Spinal cord (tissue), 10 donors: ENCODE measurements at places on chromosomes 2 and 18. TPM values are rescaled to one million over a fixed set of nuclear protein-coding genes. Genes with fewer than 3 reads are reported as not detected.

Gene CXCR1
- total RNA-seq = 0.89 TPM

Gene PTH2R
- 0.77 TPM for total RNA-seq

Gene PROKR1
- 5.8 TPM for total RNA-seq

Gene MRPL53
- total RNA-seq = 12.7 TPM

Gene CYBRD1
- total RNA-seq = 108 TPM

Gene MALT1
- 28.4 TPM for total RNA-seq

Gene CTAGE1
- total RNA-seq = not detected

Gene LCT
- 0.06 TPM for total RNA-seq

Gene DSG1
- total RNA-seq = 1.5 TPM

Gene DYNAP
- not detected for total RNA-seq

Gene COLEC12
- 282 TPM for total RNA-seq

Gene GALNT3
- 14.0 TPM for total RNA-seq

Gene ATP6V1C2
- 0.77 TPM for total RNA-seq

Gene KIAA2012
- total RNA-seq = 5.7 TPM

Gene TACR1
- 7.3 TPM for total RNA-seq

Gene ITGA4
- total RNA-seq = 23.0 TPM

Gene CD28
- total RNA-seq = 4.7 TPM

Gene COL4A4
- total RNA-seq = 1.7 TPM

Gene SCN1A
- 34.9 TPM for total RNA-seq

Gene BCL2L11
- 9.7 TPM for total RNA-seq

Gene ICOS
- total RNA-seq = not detected

Gene TTN
- 4.5 TPM for total RNA-seq

Gene GDF7
- 1.1 TPM for total RNA-seq

Gene IL1B
- 1.5 TPM for total RNA-seq

Gene TMEM200C
- 5.2 TPM for total RNA-seq

Gene SUMO1
- 111 TPM for total RNA-seq

Gene MATN3
- 3.5 TPM for total RNA-seq

Gene SCN7A
- total RNA-seq = 24.0 TPM
